Glutamatergic neuron (in vitro differentiated cells): ENCODE measurements at places on chromosomes 6 and 20. TPM values are rescaled to one million over a fixed set of nuclear protein-coding genes. Genes with fewer than 3 reads are reported as not detected.

C20orf202 gene
- not detected for total RNA-seq

HS3ST5 gene
- total RNA-seq: 17.4 TPM

- DNase-seq: no peak
These were observed 32.1 kb upstream of the TGM2 start for GRCh38 chr20:38197217-38197616.

- DNase-seq: no peak
These were observed 288.0 kb upstream of the AGPAT4 start for GRCh38 chr6:161561908-161562307.

DNA sequence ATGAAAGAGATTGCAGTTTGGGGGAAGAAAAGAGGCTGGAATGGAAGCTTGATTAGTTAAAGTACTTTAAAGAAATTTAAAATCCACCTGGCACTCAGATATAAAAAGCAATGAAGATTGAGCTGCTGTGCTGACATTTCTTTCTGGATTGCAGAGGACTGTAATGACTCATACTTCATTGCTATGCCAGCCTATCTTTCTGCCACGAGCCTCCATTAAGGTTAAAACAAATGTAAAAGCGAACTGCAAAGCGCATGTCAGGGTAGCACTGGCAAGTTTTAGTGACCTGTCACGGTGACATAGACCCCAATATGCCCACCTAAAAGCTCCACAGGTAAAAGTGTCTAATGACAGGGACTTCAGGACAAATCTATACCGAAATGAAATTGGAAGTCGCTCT, 449.6 kb downstream of the C6orf118 start:
- no peak for DNase-seq

GRCh38 chr20:62146019-62146755, 2.6 kb downstream of the SS18L1 start:
- DNase-seq: no peak

DNA sequence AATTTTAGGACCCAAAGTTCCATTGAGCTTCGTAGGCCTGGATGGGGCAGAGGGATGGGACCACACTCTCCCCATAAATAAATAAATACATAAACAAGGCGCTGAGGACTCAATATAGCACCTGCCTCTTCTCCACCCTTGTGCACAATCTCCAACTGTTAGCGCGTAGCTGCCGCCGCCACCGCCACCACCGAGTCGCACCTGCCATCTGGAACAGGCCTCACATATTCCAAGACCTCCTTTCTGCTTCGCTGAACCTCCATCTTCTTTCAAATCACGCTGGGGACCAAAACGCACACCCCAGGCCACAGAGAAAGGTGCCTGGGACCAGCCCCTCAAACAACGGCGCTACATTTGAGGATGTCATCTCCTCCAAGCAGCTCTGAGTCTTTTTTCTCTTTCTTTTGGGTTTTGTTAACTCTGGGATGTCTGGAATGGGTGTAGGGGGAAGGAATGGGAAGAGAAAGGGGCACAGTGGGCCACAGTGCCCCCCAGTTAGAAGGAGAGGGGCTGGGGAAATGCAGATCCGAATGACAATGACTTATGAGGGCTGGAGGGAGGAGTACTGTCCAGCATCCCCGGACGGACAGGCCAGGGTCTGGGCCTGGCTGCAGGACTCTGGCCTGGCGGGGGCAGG, 49.7 kb downstream of the NOL4L start:
- peak; percentile 59 for DNase-seq

- no peak for DNase-seq
These were observed 388.8 kb downstream of the THBS2 start for GRCh38 chr6:168864541-168865460.

DNA sequence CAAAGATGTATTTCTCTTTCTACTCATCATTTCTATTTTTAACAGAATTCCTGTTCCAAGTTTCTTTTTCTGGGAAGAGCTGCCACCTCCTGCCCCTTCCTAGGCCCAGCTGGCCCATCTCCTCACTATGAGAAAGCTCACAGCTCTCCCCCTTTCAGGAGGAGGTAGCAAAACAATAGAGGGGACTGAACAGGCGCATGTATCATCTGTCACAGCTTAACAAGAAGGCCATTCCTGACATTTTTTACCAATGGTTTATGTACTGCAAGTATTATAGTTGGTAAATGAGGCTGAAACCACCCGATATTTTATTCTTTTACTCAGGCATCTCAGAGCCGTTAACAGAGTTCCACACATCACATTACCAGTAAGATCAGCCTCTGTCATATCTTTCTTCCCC, 103.7 kb upstream of the MTHFD1L start:
- no peak for DNase-seq

DNA sequence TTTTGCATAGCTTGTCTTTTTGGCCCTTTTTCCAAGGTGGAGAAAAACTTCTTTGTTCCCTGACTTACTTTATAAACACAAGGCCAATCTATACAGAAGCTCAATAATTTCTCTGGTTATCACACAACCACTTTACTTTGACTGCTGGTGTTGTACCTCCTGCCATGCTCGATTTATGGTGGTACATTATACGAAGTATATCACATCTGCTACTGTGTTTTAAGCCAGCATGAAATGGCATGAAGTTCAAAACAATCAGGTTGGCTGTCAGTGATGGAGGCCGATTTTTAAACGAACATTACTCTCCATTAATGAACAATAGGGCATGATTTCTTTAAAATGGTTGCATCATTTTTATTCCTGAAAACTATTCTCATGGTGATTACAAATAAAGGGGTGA, 21.0 kb upstream of the ATXN1 start:
- DNase-seq: no peak

DNA sequence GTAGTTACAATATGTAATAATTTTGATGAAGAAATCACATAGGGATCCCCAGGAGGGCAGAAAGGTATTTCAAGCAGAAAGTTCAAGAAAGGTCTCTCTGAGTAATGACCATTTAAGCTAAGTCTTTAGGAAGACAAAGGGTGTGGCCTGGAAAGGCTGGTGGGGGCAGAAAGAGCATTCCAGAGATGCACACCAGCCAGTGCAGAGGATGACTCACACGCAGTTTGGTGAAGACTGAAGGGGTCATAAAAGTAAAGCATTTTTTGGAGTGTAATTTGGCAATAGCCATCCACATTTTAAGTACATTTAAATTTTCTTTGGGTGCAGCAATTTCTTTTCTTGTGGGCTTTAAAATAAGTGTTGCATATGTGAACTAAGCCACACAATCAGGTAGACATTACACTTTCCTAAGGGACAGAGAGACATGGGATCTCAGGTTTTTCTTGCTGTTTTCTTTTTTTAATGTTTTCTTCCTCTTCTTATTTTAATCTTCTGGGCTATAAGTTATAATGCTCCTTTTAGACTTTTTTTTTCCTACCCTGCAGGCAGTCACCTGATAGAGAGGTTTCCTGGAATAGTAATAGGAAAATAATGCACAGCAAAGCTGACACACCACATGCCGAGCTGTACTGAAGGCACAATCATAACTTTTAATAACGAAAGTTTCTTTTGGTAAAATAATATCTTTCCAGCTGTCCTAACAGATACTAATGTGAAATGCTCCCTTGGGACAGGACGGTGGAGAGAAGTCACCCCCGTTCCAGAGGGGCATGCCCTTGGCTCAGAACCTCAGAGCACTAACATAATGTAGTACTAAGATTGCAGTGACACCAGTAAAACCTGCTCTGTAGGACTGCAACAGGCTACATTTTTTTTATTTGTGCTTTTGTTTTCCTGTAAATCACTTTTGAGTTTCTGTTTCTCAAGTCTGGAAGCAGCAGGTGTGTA, 49.6 kb upstream of the PTPRK start:
- DNase-seq: no peak

GRCh38 chr6:113640051-113640450, 217.1 kb upstream of the MARCKS start:
- no peak for DNase-seq

DNA sequence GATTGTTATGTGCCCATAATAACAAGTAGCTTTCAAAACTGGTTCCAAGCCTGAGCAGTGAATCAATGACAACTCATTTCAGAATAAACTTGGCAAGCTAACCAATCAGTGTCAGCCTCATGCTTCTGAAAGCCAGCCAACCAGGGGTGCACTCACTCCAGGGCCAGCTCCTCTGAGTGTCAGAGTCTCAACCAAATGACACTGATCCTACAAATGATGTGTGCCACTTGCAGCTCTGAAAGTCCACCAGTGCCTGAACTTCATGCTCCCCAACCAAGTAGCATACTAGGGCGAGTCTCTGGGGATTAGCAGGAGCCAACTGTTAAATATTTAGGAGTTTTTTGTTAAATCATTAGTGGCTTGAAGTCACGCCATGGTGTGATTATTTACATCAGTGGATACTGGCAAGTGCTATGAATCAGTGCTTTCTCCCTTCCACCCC, 4.5 kb downstream of the IYD start:
- DNase-seq: no peak
